ENCODE measurements at places on chromosomes 4 and X.

DNA sequence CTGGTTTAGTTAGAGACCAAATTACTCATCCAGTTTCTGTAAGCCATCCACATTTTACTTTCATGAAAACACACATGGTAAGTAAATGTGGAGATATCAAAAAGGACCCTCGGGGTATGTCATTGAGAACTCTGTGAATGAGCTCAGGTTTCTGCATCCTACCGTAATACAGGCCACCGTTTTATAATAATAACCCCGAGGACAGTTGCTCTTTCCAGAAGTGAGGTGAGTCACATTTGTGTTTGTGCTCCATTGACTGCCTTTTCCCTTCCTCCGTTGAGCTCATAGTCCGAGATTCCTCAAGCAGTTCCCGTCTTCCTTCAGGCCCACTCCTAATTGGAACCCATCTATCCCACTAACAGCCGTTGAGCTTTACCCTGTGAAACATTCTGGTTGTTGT lies 95.3 kb downstream of the GRID2 start:
- no peak for DNase-seq

GRCh38 chrX:134545510-134545909 lies 85.5 kb downstream of the HPRT1 start:
- no peak for DNase-seq

- no peak for DNase-seq
Measured at GRCh38 chr4:109810552-109811387, 4.8 kb upstream of the GAR1 start.

- DNase-seq, result no peak
Measured at GRCh38 chr4:25970691-25971432, 56.8 kb downstream of the SMIM20 start.

DNA sequence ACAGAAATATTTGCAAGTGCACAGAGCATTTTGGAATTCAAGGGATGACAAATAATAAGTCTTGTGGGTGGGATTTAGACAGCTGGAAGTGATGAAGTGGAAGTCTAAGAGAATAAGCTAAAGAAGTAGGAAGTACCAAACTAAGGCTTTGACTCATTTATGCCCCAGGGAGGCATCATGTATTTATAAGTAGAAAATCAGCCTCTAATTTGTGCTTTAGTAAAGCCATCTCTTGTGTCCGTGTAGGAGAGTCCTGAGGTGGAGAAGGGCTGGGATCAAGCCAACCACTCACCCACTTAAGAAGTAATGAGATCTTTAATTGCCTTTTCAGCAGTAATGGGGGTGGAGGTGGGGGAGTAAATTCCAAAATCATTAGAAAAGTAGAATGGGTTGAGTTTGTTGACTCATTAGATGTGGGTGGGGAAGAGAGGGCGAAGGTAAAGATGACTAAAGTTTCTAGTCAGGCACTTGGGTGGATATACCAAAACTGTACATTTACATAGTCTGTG lies 356.7 kb downstream of the STIM2 start:
- DNase-seq, result no peak

DNA sequence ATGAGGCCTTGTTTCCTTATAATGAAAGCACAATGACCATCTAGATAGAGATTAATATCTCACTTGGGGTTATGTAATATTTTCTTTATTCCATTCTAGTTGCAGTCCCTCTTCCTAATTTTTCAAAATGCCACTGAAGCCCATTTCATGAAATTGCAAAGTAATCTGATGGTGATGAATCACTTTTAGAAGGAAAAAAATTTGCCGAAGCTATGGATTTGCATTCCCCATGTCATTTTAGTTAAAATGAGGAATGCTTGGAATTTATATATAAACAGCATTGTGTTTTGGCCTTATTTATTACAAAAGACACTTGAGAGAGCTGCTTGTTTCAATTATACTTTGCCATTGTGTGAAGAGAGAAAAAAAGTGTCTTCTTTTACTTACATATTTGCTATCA lies 241.7 kb upstream of the TEX13A start:
- DNase-seq, result no peak

GRCh38 chrX:143429131-143429530 lies 88.1 kb downstream of the SPANXN3 start:
- DNase-seq, result no peak

DNA sequence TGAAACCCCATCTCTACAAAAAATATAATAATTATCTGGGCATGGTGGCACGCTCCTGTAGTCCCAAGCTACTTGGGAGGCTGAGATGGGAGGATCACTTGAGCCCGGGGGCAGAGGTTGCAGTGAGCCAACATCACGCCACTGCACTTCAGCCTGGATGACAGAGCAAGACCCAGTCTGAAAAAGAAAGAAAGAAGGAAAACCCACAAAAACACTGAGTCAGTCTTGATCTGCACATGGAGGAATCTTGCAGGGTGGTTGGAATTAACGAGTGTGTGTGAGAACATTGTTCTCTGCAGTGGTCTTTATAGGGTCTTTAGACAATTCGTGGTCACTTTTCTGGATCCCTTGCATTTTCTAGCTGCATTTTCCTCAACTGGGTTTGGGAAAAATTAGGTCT lies 23.2 kb downstream of the ADD1 start:
- no peak for DNase-seq

- peak; percentile 5 for DNase-seq
Measured at GRCh38 chr4:62517716-62518115, 1317.6 kb downstream of the ADGRL3 start.

- no peak for DNase-seq
Measured at GRCh38 chr4:8069102-8069752, 89.4 kb downstream of the ABLIM2 start.

GRCh38 chrX:140710710-140711109 lies 1.2 kb downstream of the LINC00632 start:
- DNase-seq, result peak; percentile 50

- no peak for DNase-seq
Measured at GRCh38 chrX:19990151-19990555, 708 bp downstream of the BCLAF3 start.

GRCh38 chr4:57410331-57411052 lies 300.3 kb upstream of the IGFBP7 start:
- DNase-seq, result peak; percentile 6

DNA sequence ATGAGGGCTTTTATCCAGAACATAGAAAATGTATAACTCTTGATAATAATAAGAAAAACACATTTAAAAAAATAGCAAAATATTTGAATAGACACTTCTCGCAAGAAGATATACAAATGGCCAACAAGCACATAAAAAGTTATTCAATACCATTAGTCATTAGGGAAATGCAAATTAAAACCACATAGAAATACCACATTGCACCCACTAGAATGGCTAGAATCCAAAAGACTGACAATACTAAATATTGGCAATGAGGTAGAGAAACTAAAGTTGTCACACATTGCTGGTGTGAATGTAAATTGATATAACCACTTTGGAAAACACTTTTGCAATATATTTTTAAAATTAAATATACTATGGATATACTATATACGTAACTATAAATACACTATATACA lies 754.3 kb upstream of the MAGEB2 start:
- no peak for DNase-seq

DNA sequence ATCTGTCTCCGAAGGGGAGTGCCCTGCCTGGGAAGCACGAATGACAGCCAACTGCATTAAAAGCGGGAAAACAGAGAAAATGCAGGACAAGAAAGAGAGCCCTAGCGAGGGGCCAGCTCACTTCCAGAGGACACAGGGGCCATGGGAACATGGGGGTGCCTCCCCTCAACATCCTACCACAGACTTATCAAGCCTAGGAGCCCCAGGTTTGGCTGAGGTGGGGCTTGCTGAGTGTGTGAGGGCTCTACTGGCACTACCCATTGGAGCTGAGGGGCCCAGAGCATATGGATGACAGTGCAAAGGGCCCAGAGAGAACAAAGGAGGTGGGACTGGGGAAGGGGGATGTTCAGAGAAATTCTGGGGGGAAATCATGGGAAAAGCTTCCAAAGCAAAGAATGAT lies 101.8 kb downstream of the PJA1 start:
- no peak for DNase-seq

DNA sequence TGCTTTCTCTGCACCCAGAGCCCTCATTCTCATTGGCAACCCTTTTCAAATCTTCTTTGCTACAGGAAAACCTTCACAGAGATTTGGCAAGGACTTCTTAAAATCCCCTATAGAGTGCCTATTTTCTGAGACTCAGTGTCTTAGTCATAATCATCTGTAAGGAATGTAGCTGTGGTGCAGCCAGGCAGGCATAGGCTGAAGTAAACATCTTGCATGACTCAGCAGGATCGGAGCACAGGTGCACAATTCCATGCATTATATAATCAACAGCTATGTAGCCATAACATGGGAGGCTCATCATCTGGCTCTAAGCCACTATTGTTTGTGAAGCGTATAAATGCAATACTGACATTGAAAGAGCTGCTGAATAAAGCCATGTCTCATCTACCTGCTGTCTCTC lies 368.8 kb downstream of the MAGEE1 start:
- no peak for DNase-seq

- no peak for DNase-seq
Measured at GRCh38 chrX:131907488-131908314, 115.4 kb upstream of the STK26 start.

- no peak for DNase-seq
Measured at GRCh38 chr4:129526812-129527211, 430.9 kb downstream of the C4orf33 start.

DNA sequence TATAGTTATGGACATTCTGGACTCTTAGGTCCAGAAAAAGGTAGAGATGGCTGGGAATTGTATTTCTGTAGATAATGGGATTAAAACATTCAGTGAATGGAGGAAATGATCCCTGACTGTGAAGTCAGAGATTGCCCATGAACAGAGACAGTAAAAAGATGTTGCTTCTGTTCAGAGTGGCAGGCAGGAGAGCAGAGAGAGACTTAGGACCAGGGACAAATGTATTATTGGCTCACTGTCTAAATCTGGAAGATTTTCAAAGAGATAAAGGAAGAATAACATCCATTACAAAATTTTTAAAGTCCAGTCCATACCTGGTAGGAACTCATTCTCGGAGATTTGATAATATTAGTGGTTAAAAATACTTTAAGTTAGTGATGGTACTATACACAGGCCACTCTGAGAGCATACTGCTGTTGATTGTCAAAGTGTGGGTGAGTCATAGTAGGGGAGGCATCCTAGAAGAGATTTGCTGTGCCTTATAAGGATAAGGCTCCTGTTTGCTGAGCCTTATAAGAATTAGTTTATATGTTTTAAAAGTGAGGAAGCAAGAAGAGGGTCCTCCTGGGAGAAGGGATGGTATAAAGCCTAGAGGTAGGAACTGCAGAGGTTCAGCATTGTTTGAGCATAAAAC lies 53.0 kb downstream of the JADE3 start:
- no peak for DNase-seq

DNA sequence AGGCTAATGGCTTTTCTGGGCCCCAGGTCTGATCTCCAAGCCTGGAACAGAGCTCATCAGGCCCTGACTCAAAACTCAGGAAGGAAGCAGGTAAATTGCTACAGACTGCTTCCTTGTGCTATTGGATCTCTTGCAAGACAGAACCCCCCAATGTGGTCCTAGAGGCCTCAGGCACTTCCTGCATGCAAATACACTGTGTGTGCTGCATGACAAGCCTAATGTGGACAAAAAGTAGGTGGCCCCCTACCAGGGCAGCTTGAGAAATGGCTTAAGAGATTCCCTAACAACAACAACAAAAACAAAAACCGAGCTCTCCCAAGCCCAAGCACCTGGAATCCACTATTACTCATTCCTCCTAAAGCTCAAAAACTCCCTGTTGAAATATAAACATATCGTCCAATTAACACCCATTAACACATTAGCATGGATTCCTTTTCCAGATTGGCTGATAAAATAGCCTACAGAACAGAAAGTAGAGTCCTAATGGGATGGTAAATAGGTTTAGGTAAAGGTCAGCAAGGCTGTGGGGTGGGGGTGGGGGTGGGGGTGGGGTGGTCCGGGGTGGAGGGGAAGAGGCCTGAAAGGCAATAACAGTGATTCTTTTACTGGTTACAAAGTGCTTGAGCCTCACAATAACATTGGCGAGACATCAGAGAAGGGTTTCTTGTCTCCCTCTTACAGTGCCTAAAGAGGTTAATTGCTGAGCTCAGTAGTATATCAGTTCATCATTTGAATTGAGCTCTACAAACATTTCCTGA lies 24.1 kb upstream of the FGF16 start:
- DNase-seq, result no peak

DNA sequence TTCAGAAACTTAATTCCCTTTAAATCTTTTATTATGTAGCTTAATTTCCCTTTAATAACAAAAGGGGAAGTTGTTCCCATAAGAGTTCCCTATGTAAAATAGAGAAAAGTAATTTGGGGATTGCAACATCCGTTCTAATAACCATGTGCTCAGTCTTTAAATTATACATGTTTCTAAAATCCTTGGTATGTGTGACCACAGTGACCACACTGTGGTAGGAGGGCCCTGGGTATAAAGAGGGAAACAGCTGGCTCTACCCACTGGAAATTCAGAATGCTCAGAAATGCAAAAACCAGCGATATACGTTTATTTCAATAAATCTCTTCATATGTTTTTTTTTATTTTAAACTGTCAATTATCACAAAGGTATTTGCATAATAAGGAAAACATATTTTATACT lies 219.1 kb downstream of the FGF13 start:
- DNase-seq, result no peak

DNA sequence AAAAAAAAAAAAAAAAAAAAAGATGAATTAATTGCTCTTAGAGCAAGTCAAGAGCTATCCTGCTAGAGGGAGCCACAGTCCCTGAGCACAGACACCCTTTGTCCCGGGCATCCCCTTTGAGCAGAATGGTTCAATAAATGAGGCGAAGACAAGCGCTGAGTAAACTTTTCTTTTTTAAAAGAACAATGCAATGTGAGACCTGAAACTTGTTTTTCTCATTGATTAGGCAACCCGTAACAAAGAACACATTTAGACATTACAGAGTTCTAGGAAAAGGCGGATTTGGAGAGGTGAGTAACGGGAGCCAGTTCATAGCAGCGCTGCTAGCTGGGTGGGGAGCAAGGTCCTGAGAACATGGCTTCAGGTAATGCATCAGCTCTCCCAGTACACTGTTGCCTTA lies 46.1 kb downstream of the GRK4 start:
- no peak for DNase-seq

GRCh38 chr4:119227690-119228089 lies 15.2 kb downstream of the USP53 start:
- no peak for DNase-seq

DNA sequence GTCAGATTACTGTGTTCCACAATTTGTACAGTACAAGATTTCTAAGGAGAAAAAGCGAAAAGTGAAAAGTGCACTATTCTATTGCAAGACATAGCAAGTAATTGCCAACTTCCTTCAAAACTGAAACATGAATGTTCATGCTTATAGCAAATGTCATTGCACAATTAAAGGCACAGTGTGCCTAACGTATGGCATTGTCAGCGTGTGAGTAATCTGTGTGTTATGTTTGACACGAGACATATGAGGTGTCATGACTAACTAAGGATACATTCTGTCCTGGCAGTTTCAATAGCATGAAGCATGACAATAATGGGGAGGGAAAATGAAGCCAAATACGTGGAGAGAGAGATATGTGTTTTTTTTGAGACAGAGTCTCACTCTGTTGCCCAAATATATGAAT lies 33.6 kb upstream of the TBC1D9 start:
- no peak for DNase-seq

DNA sequence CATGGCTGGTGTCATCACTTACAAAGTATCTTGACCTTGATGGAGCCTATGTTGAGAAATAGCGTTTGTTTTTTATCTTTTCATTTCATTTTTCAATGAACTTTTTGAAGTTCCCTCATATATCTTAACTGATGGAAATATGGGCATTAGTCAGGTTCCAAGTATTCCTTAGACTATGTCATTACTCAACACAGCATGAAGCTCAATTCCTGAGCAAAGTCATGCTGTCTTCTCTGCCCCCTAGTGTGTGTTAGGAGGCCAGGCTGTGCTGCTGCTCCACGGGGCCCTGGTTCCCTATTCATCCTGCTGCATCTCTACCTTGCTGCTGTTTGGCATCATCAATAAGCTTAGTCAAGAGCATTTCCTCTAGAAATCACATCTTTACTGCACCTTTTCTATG lies 40.9 kb downstream of the GPR143 start:
- no peak for DNase-seq
